ENCODE measurements at places on chromosomes 3 and 15.

DNA sequence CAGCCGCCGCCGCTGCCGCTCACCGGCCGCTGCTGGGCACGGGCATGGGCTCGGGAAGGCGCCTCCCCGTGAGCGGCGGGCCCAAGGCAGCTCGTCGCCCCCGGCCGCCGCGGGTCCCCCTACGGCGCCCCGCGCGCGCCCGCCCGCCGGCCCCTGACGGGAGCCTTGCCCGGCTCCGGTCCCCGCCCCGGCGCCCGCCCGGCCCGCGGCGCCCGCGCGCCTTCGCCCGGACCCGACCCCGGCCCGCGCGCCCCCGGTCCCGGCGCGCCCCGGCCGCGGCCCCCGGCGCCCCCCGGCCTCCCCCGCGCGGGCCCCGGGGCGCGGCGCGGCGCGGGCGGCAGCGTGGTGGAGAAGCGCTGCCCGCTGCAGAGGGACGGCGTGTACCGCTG lies 177.7 kb downstream of the OR4M2 start:
- DNase-seq: no peak

GRCh38 chr3:184601576-184602371 lies 40.2 kb downstream of the EPHB3 start:
- DNase-seq: no peak

DNA sequence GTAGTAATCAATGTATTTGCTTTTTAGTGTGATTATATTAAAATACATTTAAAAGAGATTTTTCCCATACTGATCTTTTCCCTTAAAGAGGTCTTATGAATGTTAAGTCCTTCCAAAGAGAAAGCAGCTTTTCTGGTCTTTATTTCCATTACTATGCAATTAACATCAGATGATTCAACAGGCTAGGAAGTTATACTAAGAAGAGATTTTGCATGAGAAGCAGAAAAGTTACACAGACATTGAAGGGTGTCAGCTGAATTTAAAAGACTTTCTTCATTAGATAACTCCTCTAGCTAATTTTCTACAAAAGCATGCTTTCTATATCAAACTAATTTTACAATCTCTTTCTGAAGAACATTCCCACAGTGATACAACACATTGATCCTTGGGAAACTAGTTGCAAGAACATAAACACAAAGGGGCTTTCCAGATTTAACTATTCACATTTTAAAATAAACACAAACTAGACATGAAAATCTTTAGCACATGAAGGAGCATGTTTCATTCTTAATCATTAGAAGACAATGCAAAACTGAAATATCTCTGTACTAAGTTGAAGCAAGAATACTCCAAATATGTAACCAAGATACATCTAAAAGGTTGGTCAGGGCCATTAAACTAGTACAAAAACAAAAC lies 965.8 kb downstream of the ROBO1 start:
- no peak for DNase-seq

DNA sequence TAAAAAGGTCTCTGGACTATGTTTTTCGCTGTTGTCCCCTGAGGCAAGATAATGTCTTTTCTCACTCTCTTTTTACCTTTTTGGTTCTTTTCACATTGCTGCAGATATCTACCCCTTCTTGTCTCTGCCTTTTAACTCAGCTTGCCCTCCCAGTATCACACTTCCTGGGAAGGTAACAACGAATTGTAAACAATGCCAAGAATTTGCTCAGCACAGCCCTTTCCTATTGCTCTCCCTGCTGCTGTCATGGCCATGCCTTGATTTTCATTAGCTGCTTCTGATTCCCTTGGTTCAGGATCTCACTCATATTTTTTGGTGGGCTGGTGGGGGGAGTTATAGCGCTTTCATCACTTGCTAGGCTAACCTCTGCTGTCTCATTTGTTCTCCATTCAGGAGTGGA lies 123.1 kb upstream of the DPH6 start:
- no peak for DNase-seq

GRCh38 chr3:179973931-179974361 lies 62.8 kb downstream of the PEX5L start:
- no peak for DNase-seq

All from NCI-H1694 treated with DMSO at 0.1 percent for 48 hours (cell line).